ENCODE measurements at places on chromosomes 12 and 14. TPM values are rescaled to one million over a fixed set of nuclear protein-coding genes. Genes with fewer than 3 reads are reported as not detected.
A peak's percentile ranks its signal among the peaks of the same experiment; 100 is the strongest.

MFAP5 gene
- polyA plus RNA-seq: not detected

IFNG-AS1 gene
- polyA plus RNA-seq: not detected

RPS6KA5 gene
- polyA plus RNA-seq: 4.5 TPM

DNA sequence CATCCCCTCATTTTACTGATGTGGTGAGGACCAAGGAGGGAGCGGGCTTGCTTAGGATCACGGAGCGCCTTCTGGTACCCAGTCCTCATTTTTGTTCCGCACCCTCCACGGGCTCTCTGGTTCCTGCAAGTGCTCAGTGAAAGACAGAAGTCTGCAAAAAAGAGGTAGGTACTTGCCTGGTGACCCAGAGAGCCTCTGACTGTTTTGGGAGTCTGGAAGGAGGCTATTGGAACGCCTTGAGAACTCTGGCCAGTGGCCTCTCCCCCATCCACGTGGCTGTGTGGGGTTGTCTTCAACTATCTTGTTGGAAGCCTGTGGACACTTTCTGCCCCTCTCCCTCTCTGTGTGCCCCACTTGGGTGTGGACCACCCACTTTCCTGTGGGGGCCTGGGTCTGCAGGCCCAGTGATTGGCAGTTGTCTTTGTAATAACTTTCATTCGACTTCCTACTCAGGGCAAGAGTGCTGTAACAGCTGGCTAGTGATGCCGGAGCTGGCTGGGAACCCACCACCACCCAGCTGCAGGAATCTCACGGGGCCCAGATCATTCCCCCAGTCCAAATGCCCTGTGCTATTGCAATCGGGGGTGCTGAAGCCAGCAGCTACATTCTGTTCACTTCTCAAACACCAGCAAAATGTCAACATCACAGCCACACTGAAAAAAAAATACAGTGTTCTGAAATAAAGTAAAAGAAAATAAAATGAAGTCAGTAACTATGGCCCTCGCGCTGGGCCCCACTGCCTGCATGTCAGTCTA is 122.8 kb downstream of the PRMT8 start:
- no peak for DNase-seq

DNA sequence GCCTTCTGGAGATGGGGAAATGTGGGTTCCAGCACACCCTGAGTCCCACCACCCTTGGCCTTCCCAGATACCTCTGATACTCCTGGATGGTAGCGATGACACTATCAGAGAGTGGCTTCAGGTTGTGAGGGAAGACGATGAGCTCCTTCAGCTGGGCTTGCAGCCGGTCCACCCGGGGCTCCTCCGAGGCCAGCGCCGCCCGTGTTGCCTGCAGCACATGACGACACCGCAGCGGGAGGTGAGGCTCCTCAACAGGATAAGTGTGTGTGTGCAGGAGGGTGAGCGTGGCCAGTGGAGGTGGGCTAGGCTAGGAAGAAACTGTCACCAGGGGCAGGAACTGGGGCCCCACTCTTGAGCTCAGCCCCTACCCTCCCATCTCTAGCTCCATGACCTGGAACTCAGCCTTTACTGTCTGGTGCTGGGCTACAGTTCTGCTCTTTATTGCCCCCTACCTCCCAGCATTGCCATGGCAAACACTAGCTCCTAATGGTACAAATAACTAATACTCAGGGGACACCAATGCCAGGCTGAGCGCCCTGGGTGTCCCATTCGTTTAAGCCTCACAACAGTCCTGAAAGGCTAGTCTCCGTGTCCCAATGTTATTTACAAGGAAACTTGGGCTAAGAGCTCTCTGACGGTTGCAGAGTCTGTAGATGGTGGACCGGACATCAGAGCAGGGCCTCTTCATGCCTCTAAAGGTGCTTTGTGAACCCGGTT is 64.1 kb downstream of the SYNE3 start:
- DNase-seq: peak; percentile 21

DNA sequence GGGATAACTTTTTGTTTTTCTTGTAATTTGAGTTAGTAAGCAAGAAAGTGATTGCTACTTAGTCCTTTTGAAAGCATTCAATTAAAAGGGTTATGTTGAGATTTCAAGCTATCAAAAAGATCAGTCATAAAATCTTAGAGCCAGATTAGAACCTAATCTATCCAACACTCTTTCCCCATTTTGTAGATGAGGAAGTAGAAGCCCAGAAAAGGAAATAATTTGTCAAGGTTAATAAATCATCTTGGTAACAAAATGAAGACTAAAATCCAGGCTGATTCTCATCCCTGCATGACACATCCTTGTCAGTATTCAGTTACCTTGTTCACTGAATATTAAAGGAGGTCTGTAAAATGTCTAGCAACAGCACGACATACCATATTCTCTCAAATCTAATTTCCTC is 26.5 kb downstream of the PPP1R13B start:
- DNase-seq: no peak

DNA sequence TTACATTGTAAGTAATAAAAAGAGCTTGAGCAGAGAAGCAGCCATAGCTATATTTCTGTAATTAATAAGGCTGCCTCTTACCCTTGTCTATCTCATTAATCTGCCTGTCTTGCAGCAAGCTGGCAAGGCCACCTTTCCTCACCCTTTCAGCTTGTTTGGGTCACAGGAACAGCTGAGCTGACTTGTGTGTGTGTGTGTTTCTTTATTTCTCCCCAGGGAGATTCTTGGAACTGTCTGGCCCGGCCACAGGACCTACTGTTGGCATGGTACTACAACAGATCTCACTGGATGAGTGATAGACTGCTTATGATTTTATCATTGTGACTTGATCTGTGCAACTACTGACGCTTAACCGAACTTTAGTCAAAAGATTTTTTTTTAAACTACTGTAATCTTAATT is 213.7 kb downstream of the SLC2A13 start:
- DNase-seq: no peak

GRCh38 chr12:116863275-116863767 is 17.9 kb downstream of the HRK start:
- peak; percentile 43 for DNase-seq

GRCh38 chr14:53946404-53947093 is 10.1 kb downstream of the BMP4 start:
- no peak for DNase-seq

DNA sequence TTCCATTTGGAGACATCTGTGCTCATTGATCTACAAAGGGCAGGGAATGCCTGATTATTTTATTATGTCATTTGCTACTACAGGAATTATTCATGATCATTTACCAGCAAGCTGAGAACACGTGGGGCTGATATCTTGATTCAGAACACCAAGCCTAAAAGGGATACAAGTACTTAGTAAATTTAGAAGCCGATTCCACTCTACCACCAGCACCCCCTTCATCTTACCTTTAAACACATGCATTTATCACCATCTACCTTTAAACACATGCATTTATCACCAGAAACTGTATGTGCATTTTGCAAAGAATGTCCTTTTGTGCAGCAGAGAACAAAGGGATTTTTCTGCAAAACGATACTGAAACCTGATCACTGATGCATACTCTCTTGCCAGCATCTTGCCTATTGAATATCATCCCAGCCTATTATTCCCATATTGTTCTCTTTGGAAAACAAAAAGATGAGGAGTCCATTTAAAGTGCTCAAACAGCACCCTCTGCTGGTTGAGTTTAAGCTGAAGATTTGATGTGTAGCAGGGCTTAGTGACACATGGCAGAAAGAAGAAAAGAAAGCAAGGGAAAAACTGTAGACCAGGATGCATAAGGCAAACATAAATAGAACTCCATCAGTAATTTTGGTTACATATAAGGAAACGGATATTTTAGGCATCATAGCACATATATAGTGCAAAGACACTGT is 132.6 kb upstream of the PLEKHG7 start:
- peak; percentile 84 for DNase-seq

Measured in K562 (cell line).